Activated CD8-positive, alpha-beta memory T cell treated with anti-CD3 and anti-CD28 coated beads for 4 hours (primary cell): ENCODE measurements at places on chromosomes 2 and 18.

DNA sequence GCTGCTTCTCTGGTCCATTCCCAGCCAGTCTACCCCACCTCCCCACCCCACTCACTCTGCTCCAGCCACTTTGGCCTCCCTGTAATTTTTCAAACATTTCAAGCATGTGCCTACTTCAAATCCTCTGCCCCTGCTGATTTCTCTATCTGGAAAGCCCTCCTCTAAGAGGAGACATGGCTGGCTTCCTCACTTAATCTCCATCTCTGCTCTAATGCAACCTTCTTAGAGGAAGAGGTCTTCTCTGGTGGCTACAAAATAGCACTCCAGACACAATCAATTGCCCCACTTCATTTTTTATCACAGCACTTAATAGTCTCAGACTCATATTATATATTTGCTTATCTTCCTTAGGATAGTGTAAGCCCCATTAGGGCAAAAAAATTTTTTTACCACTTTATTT is 161.1 kb upstream of the SLC39A10 start:
- no peak for DNase-seq

DNA sequence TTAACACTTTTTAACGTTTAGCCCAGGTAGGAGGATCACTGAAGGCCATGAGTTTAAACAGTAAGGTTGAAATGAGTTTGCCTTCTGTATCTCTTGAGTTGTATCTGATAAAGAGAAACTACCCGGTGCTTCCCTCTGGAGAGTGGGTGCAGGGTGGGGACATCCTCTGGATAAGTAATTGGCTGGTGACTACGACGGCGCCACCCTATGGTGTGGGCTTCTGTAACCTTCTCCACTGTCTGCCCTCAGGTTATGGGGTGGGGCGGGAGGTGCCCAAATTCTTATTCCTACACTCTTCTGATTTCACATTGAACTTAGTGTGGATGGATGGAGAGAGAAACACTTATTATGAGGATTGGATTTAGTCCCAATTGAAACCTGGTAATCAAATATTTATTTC is 68.8 kb downstream of the LDLRAD4 start:
- no peak for DNase-seq

DNA sequence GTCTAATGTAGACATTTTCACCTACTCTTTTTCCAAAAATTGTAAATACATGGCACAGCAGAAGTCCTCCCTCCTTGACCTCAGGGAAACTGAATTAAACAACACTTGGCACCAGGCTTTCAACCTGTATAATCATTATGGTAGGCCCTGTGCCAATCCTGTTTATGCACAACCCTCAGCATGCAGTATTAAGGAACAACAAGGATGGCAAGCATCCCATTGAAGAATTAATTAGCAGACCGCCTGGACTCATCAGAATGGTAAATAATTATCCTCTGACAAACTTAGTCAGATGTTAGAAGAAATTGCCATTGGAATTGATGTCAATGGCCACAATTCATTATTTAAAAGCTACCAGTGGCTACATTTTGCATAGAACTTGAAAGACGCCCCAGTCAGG is 66.3 kb upstream of the GALNT5 start:
- DNase-seq = no peak

DNA sequence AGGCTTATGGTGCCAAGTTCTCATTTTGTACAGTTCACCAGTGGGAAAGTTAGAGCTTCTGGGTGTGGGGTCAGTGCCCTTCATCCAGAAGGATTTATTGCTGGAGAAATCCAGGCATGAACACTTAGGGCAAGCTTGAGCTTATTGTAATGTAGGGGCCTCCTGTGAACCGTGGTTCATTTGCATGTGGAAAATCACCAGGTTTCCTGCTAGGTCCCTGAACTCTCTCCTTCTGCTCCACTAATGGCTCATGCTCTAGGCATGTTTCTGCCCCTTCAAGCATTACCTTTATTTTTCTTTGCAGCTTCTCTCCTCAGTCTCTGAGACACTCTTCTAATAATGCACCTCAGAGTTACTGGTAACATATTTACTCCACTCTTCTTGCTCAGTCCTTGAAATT is 79.3 kb upstream of the FAM98A start:
- no peak for DNase-seq

- DNase-seq = peak; percentile 37
These were observed 29.8 kb downstream of the TOGARAM2 start for GRCh38 chr2:29010946-29011345.

DNA sequence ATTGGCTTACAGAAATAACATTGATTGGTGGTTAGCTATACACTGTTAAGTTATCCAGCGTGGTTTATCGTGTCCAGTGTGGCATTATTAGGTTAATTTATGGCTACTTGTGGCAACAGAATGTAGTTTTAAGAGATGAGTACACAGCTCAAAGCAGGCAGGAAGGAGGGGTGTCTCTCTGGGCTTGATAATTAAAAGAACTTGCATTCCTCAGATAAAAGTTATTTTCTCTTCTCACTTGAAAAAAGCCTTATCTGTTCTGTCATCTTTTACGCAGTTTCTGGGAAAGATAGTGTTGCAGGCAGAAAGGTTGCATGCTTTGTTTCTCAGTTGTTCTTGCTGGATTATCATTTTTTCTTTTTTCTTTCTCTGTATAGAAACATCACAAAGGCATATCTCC is 154.4 kb upstream of the COL3A1 start:
- DNase-seq = no peak

DNA sequence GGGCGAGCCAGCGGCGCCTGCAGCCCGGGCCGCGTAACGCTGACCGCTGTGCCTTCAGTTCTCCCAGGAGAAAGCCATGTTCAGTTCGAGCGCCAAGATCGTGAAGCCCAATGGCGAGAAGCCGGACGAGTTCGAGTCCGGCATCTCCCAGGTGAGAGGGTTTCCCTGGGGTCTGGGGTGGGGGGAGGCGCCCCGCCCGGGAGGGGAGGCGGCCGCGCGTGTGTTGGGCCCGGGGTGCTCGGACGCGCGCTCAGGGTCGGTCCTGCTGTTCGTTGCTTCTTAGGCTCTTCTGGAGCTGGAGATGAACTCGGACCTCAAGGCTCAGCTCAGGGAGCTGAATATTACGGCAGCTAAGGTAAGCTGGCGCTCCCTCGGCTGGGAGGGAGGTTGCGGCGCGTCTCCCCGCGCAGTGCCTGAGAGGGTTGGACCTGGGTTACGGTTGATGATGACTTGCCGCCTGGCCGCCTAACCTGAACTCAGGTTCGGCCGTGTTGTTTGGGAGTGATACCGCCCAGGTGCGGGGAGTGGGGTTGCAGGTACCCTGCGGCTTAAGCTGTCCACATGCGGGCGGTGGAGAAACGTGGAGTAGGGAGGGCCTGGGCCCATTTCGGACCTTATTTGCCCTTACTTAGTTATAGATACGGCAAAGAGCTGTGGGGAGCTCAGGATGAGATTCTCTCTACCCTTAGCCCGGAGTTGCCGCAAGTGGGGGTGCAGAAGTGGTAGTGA is 638 bp downstream of the RPS7 start:
- DNase-seq = no peak

- no peak for DNase-seq
These were observed 39.1 kb downstream of the TMEFF2 start for GRCh38 chr2:192155511-192156118.

DNA sequence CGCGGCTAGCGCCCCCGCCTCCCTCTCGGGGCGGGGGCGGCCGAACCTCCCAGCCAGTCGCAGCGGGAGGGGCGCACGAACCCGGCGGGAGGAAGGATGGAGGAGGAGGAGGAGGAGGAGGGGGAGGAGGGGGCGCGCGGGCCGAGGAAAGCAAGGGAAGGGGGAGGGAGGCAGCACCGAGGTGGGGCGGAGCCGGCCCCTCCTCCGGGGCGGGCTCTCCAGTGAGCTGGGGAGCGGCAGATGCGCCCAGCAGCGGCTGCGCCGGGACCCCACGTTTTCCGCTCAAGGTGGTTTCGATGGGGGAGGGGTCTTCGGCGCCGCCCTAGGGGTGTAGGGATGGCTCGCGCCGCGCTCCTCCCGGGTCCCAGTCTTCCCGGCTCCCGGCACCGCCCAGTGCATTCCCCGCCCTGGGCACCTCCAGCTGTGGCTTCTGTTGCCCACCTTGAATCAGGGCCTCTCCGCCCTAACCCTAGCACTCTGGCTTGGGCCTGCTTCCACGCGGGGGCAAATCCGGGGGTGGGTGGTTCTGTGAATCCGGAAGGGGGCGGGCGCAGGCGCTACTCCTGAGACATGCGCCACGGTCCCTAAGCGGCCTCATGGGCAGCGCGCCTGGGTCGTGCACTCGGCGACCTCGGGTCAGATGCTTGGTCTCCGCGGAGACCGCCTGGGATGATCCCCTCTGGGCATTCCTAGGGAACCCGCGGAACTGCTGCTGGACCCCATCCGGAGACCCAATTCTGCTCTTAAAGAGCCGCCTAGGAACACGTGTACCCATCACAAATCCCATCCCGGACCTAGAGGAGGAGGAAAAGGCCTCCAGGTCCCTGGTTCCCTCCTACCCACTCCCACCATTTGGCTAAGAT is at the start of gene FBXO41:
Gene FBXO41 (minus strand): TSS at position 183 of the 863 bp plus-strand sequence. CDS start 14,848 bp downstream, outside the sequence.
- peak; percentile 65 for DNase-seq
